ENCODE measurements at places on chromosomes 1 and 21.

DNA sequence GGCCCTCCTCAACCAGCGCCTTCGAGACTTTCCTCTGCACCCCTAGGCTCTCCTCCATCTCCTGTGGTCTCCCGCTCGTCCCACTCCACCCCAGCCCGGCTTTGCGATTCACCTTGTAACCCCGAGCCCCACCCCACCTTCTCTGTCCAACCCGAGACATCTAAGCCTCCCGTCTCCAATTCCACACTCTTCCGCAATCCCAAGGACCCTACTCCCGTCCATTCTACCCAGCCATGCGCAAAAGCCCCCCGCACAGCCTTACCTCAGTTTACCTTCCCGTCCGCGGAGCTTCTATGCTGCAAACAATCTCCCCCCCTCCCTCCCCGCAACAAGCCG, 174 bp downstream of the SH3BP5L start:
- no peak for DNase-seq

DNA sequence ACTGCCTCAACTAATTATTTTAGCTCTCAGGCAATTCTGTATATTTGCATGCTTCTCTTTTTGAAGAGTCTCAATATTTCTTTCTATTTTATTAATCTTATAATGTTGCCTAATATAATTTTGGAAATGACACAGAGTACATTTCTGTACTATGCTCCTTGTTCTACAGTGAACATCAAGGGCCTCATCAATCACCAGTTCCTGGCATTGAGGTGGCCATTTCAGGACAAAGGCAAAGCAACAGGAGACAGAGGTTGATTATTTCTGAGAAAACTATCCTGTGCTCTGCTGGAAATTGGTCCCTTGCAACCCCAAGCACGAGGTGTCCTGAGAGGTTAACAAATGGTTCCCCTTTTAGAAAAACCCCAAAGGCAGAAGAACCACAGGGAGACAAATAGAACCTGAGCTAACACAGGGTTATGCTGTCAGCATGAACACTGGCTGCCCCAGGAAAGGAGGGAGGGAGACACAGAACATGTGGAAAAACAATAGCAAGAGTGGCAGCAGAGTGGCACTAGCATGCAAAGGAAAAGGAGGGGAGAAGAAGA, 63.9 kb upstream of the VAV3 start:
- DNase-seq = no peak

GRCh38 chr1:89762386-89762778, 58.5 kb upstream of the LRRC8D start:
- DNase-seq = no peak

GRCh38 chr1:58529284-58529683, 17.2 kb downstream of the OMA1 start:
- no peak for DNase-seq

DNA sequence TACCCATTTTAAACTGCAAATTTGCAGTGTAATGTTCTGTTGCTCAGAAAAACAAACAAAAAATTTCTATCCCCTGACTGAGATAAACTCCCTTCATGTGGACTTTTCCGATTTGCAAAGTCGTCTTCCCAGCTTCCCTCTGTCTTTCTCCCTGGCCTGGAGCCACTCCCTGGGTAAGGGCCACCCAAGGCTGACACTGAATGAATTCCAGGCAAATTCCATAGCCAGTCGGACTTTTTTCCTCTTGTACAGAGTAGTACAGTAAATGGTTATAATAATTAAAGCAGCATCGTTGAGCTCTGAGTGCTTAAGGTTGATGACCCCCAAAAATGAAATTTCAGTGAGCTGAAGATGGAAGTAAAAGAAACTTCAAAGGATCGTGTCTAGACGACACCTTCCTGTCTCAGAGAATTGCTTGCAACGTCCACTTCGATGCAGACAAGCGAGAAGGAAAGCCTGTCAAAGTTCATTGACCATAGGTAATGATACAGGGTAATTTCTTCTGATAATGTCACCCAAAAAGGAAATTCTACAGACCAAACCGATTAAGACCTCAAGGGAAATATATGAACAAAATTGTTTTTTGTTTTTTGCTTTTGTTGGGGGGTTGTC, 33.6 kb upstream of the LHX8 start:
- DNase-seq = no peak
